ENCODE measurements at places on chromosomes 5 and 9.
A peak's percentile ranks its signal among the peaks of the same experiment; 100 is the strongest.

DNA sequence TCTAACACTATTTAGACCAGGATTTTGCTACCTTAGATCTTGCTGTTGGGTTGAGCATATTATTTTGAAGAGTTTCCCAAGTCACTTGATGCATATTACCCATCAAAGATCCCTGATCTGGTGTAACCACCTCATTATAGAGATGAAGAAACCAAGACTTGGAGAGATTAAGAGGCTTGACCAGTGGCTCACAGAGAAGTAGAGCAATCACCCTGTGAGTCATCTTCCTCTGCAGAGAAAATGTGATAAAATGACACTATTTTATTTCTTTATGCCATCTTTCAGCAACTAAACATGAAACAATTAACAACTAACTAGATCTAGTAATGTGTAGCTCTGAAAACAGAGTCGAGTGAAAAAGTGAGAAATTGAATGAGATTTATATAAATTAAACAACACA lies 76.1 kb downstream of the KIF4B start:
- no peak for DNase-seq

DNA sequence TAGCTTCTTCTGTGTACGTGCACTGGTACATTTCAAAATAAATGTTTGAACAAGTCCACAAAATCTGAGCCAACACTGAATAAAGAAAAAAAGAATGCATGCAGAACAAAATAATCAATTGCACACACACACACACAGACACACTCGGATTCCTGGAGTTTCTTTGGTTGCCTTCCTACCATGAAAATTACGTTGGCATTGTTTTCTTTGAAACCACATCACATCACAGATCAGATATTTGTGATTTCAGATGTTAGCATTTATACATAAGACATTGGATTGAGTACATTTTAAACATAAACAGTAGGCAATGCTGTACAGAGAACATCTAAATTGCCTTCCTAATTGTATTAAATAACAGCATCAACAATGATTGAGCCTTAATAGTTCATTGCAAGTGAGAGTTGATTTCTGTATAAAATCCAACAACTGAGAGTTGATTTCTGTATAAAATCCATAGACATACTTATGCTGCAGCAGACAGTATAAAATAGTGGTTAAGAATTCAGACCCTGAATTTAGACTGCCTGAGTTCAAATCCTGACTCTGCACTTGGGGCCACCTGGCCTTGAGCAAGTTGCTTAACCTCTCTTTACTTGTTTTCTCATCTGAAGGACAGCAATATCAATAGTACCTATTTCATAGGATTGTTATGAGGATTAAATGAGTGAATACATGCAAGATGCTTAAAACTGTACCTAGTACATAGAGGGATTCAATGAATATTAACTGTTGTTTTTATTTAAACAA lies 101.7 kb upstream of the IFNE start:
- DNase-seq: no peak

GRCh38 chr9:114098021-114098935 lies 814 bp downstream of the KIF12 start:
- DNase-seq: peak; percentile 53

GRCh38 chr5:36457511-36458270 lies 148.7 kb upstream of the SLC1A3 start:
- DNase-seq: no peak

- DNase-seq: no peak
Observed at GRCh38 chr5:167993771-167994170, 297.7 kb upstream of the WWC1 start.

DNA sequence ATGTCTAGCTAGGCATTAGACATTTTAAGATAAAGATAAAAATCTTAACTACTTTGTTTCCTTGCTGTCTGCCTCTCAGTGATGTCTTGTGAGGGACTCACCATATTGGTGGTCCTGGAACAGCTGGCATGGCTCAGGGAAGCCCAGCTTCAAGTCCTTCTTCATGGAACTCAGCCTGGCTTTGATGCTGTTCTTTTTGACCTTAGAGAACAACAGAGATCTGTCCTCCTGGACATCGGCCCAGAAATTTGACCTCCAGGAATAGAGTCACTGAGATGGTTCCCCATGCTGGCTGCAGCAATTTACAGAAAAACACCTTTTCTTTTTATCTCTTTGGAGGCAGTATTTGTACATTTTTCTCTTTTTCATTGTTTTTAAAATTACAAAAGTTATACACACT lies 235.5 kb upstream of the WWC1 start:
- no peak for DNase-seq

- no peak for DNase-seq
Observed at GRCh38 chr5:95892784-95893354, 68.8 kb downstream of the ELL2 start.

- DNase-seq: no peak
Observed at GRCh38 chr9:16252616-16253015, 617.9 kb downstream of the BNC2 start.

DNA sequence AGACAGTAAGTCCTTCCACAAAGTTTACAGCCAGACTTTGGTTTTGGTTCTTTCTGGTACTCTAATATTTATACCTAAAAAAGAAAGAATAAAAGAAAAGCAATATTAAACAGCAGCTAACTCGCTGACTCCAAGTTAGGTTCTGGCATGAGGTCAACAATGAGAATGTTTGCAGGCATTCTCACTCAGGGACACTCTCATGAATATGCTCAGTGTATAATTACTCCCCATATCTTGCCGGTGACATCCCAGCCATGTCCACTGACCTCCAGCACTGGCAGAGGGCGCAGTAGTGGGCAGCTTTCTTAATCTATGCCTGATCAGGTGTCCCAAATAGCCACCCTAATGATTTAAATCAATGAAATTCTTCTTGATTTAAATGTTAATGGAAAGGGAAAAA lies 151.5 kb downstream of the BNC2 start:
- no peak for DNase-seq

DNA sequence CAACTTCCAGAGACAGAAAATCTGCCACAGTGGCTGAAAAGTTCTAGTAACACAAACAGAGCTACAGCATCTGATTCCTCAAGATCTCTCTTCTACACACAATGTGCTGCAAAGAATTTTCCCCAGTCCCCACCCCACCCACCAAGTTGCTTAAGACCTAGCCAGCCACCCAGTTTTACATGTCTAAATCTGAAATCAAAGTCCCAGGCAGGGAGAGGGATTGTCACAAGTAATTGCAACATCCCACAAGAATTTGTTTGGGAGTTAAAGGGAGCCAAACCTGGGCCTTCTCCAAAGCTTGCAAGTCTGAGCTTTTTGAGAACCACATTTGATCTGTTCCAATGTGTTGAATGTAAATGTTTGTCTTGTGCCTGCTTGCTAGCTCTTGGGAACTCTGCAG lies 15.5 kb downstream of the IGIP start:
- DNase-seq: no peak

DNA sequence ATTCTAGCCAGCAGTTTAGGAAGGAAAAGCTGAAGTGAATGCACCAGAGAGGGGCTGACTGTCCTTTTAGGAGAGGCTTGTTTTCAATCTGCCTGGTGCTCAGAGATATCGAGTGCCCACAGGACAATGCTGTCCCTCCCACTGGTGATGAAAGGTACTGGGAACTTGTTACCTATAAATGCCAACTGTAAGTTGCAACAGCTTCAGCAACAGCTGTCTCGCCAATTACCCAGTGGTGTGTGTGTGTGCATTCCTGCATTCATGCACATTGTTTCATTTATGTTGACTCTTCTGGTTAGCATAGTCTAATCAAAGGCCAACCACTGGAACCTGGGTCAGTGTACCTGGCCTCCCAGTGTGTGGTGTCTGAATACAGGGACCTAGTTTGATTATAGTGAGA lies 161.1 kb downstream of the CSNK1G3 start:
- DNase-seq: no peak

- DNase-seq: no peak
Observed at GRCh38 chr9:107131108-107131799, 151.8 kb upstream of the RAD23B start.

DNA sequence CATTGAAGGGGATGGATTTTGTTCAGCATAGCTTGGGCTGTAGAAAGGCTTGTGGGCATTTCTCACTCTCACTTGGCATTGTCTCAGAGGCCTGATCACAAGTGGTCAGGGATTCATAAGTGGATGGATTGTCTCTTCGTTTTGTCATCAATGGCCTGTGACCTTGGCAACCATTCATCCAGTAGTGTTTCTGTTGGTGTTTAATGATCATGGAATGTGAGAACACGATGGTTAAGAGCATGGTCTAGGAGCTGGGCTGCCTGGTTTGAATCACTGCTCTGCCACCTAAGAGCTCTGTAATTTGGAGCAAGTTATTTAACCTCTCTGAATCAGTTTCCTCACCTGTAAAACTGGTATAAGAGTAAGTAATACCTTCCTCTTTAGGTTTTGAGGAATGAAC lies 430.1 kb upstream of the MEF2C start:
- DNase-seq: no peak

GRCh38 chr9:36064448-36065037 lies 27.8 kb downstream of the RECK start:
- no peak for DNase-seq

- DNase-seq: no peak
Observed at GRCh38 chr5:149063896-149064478, 1.1 kb upstream of the SH3TC2 start.

DNA sequence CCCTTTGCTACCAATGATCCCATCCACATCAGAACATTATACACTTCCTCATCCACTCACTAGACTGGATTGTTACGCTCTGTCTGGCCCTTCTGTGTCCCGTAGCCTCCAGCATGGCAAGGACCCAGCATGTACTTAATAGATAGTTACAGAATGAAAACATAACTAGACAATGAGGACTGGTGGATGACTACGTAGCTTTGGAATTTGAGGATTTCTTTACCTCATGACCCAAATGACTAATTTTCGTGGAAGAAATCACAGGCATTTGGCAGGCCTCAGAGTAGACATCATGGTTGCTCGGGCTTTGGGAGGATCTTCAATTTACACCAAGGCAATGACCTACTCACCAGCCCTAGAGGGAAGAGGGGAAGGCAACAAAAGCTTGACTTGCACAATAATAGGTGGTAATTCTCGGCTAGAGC lies 299.8 kb downstream of the TLE1 start:
- peak; percentile 46 for DNase-seq

DNA sequence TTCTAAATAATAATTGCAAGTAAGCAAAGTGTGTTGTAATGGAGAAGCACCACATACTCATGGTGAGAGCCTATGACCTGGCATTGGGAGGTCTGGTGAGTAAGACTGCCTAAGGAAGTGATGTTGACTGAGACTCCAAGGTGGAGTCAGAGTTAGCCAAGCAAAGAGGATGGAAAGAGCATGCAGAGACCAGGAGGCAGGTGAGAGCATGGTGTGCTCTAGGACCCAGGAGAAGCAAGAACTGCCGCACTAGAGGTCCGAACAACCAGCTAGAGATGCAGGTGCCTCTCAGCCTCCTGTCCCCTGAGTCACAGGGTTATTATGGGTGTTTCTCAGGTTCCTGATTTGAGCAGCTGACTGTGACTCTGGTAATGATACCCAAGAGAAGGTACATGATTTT lies 27.3 kb downstream of the ANP32B start:
- no peak for DNase-seq

GRCh38 chr9:113960768-113961167 lies 84.7 kb downstream of the ZNF618 start:
- DNase-seq: no peak

DNA sequence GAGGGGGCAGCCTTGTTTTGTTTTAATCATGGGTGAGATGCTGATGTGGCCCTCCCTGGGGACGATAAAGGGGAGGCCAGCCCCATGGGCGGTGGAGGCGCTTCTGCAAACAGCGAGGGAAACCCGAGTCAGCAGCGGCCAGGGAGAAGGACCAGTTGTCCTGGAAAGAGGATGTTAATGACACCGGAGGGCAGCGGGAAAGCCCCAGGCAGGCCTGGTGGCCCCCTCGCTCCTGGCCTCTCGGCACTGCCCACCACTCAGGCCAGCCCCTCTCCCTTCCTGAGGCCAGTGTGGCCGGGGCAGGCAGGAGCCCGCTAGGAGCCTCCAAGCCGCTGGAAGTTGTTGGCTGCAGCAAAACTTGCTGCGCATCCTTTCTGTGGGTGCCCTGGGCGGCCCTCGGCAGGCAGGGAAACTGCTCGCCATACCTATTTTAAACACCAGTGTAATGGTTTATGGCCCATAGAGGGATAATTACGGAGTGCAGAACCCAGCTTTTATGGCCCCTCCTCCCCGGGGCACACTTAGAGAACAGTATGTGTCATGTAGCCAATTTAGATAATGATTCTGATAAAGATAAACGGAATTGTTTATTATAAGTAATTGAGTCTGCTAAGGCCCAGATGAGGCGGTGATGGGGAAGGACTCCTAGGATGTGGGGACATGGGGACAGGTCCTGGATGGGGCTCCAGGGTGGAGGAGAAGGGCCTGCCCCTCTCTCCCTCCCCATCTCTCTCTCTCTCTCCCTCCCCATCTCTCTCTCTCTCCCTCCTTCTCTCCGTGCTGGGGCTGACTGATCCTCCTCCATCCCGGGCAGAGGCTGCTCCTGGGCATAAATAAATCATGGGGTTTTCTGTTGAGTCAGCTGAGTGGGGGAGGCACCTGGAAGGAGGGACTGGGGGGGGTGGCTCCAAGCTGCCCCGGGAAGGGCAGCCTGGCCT lies 36.9 kb downstream of the LMX1B start:
- no peak for DNase-seq

DNA sequence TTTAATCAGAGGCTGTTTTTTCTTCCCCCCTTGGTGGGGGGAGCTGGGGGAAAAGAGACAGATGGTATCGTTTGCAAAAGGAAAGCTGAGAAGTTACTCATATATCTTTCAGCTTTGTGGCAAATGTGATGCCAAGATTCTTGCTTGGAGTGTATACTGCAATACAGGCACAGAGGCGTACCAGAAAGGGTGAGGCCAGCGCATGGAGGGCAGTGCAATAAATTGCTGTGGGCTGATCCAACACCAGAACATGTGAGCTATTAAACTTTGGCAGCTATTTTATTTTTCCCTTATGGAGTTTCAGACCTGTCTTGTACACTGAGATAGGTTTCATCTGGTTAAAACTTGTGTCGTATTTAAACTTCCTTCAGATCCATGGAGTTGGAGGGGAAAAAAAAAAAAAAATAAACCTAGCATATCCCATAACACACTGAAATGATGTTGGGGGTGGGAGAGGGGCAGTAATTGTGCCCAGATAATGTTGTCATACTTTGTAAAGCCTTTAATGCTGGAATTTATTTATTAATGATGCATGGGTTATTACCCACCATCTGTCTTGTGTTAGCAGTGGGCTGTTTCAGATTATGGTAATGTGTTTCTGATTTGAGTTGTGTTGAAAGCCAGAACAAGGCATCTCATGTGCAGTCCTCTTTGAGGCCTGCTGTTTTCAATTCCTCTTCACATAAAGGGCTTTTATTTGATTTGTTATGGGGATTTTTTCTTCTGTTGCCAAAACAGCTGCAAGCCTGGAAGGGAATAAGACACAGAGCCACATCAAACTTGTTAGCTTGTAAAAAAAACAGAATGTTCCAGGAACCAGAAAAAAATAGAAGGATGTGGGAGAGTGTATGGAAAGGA lies 891.3 kb downstream of the TLE1 start:
- peak; percentile 76 for DNase-seq

DNA sequence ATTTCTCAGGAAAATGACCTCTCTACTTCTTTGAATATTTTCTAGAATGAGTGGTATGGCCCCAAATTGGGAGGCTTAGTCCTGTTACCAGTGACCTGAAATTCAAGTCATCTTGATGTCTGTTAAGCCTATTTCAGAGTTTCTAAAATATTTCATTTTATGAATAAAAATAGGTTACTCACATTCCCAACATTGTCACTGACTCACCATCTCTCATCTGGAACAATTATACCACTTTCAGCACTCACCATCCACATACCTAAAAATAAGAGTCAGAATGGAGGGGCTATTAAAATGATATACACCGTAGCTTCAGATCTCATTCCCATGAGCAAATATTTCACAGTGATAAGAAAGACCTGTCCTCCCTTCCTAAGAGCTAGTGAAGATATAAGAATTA lies 71.8 kb downstream of the KIAA1958 start:
- DNase-seq: no peak

- no peak for DNase-seq
Observed at GRCh38 chr9:27280860-27281259, 16.1 kb downstream of the EQTN start.
